ENCODE measurements at places on chromosomes 11 and 22.

DNA sequence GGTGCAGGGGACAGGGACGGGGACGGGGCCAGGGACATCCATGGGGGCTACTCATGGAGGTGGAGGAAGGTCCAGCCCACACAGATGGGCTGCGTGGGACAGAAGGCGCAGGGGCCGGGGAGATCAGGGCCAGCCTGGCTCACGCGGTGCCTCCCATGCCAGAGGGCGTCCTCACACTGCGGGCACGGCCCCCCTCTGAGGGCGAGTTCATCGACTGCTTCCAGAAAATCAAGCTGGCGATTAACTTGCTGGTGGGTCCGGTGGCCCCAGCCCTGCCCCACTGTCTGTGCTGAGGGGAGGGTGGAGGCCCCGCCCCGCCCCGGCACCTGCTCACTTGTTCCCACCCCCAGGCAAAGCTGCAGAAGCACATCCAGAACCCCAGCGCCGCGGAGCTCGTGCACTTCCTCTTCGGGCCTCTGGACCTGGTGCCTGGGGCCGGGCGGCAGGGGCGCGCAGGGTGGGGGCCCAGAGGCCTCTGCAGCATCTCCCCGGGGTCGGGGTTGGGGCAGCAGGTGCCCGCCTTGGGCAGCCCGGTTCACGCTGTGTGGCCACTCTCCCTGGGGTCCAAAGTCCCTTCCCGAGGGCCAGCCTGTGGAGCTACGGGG lies 15.8 kb downstream of the EPS8L2 start:
- ATAC-seq = no peak

GRCh38 chr11:79400717-79401330 lies 40.0 kb downstream of the TENM4 start:
- peak; percentile 64 for ATAC-seq

GRCh38 chr11:47229161-47229560 lies 14.4 kb downstream of the DDB2 start:
- ATAC-seq = no peak

DNA sequence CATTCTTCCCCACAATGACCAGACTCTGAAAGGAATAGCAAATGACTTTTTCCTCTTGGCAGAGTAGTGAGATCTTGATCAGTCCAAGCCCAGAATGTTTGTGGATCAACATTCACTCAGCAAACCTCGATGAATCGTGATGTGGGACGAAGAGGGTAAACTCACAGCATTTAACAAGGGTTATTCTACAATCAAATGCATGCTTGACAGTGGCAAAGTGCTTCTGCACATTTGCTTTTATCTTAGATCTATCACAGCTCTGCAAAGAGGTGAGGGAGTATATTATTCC lies 31.8 kb downstream of the TMPRSS5 start:
- no peak for ATAC-seq

GRCh38 chr11:103170865-103171264 lies 61.6 kb downstream of the DYNC2H1 start:
- no peak for ATAC-seq

Data from motor neuron (in vitro differentiated cells).